Activated CD4-positive, alpha-beta T cell treated with anti-CD3 and anti-CD28 coated beads, Interleukin-2, amount 10 ng/mL, durations not matched to agents 7 days and 5 days (primary cell): ENCODE measurements at places on chromosomes 13 and 19.

- peak; percentile 70 for DNase-seq
Measured at GRCh38 chr19:48419158-48419920, 25.9 kb downstream of the GRIN2D start.

- DNase-seq = no peak
Measured at GRCh38 chr19:13130886-13131490, 12.9 kb downstream of the NACC1 start.

GRCh38 chr19:28727480-28728159 lies 485.3 kb downstream of the UQCRFS1 start:
- no peak for DNase-seq

- DNase-seq = no peak
Measured at GRCh38 chr13:101416181-101417042, at the start of gene NALCN. Gene NALCN, minus strand, starts transcription at chr13:101416508. Its CDS starts 17,382 bp downstream, at chr13:101399126.

DNA sequence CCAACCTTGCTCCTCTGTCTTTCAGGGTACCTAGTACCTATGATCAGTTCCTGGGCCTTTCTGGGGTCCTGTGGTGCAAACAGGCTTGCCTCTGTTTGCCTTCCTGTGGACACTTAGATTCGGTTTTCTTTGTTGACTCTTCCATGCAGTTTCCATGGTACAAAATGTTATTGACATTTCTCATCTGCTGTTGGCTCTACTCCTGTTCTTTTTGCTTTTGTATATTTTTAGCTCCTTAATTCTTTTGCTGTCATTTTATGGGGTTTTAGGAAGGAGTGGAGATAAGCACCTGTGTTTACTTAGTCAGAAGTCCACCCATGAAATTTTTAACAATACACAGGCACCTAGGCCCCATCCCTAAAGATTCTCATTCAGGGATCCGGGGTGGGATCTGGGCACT lies 20.5 kb upstream of the CNMD start:
- DNase-seq = no peak

GRCh38 chr13:42574011-42574410 lies at the start of gene TNFSF11:
Gene TNFSF11, plus strand, starts transcription at chr13:42574152. Its CDS starts 152 bp downstream, at chr13:42574304.
- no peak for DNase-seq

DNA sequence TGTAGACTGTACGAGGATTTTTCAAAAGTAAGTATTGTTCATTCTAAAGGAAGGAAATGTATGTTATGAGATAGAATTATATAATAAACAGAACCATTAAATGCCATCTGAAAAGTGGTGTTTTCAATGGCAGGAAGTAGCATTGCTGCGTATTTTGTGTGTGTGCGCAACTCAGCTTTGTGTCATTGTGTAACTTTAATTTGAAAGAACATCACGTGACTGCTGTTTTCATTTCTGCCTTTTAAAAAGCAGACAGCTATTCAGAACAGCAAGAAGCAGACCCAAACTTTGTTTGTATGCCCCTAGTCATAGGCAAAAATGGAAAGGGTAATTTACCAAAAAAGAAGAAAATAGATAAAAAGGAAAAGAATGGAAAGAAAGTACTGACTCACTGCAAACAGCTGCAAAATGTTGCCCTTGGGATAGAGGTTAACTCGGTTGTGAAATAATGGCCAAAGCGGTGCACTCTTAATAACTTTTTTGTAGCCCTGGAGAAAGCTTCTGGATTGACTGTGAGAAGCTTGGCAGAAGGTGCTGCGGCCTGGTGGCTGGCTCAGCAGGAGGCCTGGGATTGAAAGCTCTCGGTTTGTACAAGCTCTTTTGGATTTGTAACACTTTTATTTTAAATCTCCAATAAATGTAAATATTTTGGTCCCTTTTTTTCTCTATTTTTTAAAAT lies 97.3 kb downstream of the GGACT start:
- DNase-seq = no peak
